Kidney capillary endothelial cell (primary cell): ENCODE measurements at places on chromosomes 1 and 21.

- DNase-seq: no peak
These were observed 91.0 kb upstream of the MAP1LC3C start for GRCh38 chr1:242089911-242090310.

GRCh38 chr1:7938070-7938469 is 2.6 kb downstream of the TNFRSF9 start:
- no peak for DNase-seq

DNA sequence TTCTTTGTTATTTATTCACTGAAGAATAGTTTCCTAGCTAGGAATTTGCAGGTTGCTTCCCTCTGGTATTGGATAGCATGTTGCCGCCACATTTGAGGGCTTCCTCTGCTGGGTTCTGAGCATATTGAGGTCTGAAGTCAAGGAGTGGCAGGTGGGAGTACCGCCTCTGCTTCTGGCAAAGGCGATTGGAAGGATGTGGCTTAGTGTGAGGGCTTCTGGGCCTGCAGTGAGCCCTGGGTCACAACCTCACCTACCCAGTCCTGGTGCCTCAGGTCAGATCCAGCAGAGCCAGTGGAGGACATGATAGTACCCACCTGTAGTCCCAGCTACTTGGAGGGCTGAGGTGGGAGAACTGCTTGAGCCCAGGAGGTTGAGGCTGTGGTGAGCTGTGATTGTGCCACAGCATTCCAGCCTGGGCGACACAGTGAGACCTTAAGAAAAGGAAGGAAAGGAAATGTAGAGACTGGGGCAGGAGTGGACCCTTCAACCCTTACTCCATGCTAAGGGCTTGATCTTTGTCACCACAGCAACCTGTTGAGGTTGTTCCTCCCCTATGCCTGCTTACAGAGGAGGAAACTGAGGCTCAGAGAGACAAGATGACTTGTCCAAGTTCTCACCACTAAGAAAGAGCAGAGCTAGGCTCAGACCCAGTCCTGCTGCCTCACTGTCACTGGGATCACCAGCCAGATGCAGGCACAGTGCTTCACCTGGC is 22.8 kb downstream of the A3GALT2 start:
- DNase-seq: no peak

GRCh38 chr1:24109166-24109483 is 2.8 kb downstream of the MYOM3 start:
- DNase-seq: no peak

- DNase-seq: peak; percentile 65
These were observed 2.0 kb downstream of the IFFO2 start for GRCh38 chr1:18954270-18955071.

DNA sequence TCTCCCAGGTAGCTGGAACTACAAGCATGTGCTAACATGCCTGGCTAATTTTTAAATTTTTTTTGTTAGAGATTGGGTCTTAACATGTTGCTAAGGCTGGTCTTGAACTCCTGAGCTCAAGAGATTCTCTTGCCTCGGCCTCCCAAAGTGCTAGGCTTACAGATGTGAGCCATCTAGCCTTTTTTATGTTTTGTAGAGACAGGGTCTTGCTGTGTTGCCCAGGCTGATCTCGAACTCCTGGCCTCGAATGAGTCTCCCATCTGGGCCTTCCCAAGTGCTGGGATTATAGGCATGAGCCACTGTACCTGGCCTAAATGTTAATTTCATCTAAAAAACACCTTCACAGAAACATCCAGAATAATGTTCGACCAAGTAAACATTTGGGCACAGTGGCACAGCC is 48.6 kb downstream of the FNBP1L start:
- no peak for DNase-seq

DNA sequence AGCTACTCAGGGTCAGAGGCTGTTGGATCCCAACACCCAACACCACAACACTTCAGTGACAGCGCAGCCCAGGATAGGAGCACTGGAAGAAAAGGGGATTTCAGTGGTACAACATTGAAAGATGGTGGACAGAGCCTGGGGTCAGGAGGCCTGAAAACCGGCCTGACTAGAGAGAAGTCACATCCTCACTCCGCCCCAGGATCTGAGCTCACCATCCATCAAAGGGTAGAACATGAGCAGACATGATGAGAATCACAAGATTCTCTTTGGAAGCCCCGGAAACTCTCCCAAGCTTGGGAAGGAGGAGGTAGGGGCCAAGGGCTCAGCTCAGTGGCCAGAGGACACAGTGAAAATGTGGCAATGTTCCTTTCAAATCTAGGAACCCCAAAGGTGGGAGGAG is 271.3 kb downstream of the NPHP4 start:
- DNase-seq: no peak

GRCh38 chr1:76012341-76013205 is 62.0 kb upstream of the ST6GALNAC3 start:
- no peak for DNase-seq

GRCh38 chr1:229138058-229138457 is 132.9 kb upstream of the RAB4A start:
- no peak for DNase-seq

DNA sequence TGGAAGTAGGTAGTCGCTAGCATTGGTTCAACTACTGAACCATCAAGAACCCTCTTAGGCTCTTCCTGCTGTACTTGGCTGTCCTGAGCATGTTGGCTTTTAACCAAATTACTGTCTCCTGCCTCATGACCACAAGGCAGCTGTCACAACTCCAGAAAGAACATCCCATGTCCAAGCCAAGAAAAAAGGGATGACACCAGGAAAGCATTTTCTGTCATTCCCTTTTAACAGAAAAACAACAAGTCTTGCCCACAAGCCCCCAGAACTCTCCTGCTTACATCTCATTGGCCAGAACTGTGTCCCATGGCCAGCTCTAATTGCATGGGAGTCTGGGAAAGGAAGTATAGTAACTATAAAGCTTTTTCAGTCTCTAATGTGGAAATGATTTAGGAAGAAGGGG is 2.4 kb upstream of the RNU5D-1 start:
- no peak for DNase-seq

GRCh38 chr21:21968810-21969209 is 970.6 kb downstream of the NCAM2 start:
- no peak for DNase-seq

DNA sequence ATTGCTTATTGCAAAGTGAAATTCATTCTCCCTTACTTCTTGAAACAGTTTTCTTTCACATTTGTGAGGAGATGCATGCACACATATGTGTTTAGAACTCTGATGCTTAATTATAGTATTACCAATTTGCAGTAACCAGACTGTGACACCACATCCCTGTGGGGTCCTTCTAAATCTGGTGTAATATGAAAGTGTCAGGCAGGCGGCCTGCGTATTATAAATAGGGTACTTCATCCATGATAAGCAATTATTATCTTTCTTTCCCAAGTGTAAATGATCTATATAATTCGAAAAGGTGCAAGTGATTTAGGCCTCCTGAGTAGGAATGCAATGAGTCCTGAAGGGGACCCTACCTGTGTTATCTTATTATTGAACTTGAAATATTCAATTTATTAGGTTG is 876 bp downstream of the EFCAB7 start:
- no peak for DNase-seq

DNA sequence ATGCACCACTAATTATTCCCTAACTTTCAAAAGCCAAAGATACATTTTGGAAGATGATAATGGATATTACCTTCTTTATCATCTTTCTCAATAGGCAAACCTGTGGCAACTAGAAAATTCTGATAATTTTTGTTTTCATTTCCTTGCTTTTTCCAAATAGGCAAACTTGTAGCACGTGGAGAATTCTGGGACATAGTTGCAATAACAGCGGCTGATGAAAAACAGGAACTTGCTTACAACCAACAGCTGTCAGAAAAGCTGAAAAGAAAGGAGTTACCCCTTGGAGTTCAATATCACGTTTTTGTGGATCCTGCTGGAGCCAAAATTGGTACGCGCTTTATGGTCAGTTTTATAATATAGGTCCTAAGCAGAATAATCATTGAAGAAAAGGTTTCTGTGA is 1.5 kb downstream of the FPGT start:
- DNase-seq: no peak

DNA sequence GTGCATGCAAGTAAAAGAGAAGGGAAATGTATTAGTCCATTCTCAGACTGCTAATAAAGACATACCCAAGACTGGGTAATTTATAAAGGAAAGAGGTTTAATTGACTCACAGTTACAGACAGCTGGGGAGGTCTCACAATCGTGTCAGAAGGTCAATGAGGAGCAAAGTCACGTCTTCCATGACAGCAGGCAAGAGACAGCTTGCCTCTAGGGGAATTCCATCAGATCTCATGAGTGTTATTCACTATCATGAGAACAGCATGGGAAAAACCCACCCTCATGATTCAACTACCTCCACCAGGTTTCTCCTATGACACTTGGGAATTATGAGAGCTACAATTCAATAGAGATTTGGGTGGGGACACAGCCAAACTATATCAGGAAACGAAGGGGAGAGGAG is 8.1 kb downstream of the KRTAP21-3 start:
- no peak for DNase-seq

DNA sequence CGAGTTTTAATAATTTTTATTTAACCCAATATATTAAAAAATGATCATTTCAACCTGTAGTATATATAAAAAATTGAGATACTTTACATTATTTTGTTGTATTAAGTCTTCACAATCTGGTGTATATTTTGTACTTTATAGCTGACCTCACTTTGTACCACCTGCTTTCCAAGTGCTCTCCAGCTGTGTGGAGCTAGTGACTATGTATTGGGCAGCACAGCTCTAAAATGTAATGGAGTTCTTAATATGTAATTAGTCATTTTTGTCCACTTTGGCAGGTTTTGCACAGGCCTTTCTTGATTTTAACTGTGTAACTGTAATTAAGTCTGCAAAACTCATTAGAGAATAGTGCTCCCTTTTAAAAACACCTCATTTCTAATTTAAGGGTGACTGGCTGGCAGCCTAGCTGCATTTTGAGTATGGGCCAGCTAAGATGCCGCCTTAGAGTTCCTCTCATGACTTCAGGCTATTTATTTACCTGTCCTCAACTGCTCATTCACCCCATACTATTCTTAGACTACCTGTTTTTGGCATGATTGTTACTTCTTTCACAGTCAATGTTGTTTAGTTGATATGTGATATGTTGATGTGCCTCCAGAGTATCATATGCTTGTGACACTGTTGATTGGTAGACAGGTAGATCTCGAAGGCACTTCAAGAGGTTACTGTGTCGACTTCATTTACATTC is 43.2 kb downstream of the ZYG11B start:
- no peak for DNase-seq

DNA sequence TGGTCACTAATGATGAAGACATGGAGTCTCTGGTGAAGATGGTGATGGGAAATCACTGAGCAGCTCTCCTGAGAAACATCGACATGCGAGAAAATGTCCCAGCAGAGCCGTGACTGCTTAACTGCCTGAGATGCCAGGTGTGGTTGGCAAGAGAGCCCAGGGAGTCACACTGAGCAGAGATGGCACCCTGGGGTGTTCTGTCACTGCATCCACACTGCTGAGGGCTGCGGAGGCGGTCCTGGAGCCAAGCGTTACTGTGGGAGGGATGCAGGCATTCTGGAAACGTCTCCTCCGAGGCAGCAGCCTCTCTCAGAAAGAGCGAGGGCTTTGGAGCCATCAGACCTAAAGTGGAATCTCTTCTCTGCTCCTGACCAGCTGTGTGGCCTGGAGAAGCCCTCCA is 57.2 kb downstream of the EPHB2 start:
- no peak for DNase-seq

GRCh38 chr1:8121261-8122159 is 95.4 kb upstream of the ERRFI1 start:
- DNase-seq: peak; percentile 57

DNA sequence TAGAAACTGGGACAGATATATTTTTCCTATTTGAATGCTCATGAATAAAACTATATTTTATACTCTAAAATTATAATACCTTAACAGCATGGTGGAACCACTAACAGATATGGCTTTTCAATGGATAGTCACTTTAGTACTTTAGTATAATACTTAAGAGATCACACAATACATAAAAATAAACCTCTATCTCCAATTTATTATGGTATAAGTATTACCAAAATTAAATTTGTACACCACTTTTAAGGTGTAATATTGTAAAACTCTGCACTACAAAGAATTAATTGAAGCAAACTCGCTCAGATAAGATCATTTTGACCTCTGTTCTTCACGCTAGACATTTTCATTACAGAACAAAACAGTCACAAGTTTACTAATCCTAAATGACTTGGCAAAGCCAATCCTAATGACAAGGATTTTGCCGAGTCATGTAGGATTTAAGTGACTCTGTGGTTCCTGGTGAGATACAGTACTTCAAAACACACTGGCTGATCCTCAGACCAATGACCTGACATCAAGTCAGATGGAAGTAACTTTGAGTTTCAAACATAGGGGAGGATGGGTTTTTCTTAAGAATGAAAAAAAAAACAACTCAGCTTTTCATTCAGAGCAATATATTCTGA is 200.6 kb downstream of the SMYD3 start:
- DNase-seq: no peak

DNA sequence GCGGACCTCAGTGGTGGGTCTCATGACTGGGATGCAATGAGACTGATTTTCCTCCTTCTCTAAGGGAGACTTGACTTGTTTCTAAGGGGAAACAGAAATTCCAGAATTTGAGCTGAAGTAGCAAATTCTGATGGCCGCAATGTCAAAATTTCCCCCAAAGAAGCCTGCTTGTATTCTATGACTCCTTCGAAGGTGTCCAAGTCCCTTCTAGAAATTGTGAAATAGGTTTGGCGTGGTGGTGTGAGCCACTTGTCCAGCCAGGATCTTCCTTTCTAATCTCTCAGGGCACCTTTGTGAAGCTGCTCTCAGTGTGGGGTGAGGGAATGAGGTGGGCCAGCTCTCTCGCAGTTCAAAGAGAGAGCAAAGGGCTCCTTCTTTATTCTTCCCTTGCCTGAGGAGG is 19.9 kb downstream of the CLIC6 start:
- no peak for DNase-seq

- DNase-seq: no peak
These were observed 253.7 kb downstream of the CACNA1E start for GRCh38 chr1:181737056-181737455.

GRCh38 chr1:109620401-109620791 is 759 bp downstream of the AMPD2 start:
- no peak for DNase-seq

- no peak for DNase-seq
These were observed 2.7 kb upstream of the IL6R start for GRCh38 chr1:154402409-154402921.

DNA sequence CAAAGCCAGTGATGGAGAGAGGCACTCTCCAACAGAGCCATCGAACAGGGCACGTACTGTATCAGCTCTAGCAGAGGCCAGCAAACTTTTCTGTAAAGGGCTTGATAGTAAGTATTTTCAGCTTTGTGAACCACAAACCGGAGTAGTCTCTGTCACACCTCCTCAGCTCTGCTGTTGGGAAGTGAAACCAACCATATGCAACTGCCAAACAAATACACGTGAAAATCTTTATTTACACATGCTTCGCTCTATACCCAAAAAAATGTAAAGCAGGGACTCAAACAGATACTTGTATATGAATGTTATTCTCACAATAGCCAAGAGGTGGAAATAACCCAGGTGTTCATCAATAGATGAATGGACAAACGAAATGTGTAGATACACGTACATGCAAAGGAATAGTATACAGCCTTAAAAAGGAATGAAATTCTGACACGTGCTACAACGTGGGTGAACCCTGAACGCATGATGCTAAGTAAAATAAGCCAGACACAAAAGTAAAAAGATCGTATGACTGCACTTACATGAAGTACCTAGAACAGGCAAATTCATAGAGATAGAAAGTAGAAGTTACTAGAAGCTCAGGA is 39.0 kb downstream of the SETD4 start:
- DNase-seq: no peak
